ENCODE measurements at places on chromosomes 16 and 17. TPM values are rescaled to one million over a fixed set of nuclear protein-coding genes. Genes with fewer than 3 reads are reported as not detected.

DNA sequence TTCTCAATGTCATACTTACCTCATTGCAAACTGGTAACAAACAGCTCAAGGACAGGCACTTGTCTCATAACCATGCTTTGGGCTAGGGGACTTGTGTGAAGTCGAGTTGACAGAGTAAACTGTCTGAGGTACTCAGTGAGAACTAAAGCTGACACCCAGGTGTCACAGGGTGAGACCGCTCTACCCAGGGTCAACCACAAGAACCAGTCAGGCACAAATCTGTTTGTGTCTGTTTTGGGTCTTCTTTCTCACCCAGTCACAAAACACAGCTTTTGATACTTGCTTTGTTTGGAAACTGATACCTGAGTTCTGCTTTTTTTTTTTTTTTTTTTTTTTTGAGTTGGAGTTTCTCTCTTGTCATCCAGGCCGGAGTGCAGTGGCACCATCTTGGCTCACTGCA is 161.1 kb downstream of the STX8 start:
- no peak overlapping the region for H3K27ac ChIP-seq
- no peaks in the 10 kb centered on the region for H3K36me3 ChIP-seq
- H3K27me3 ChIP-seq, result no peaks in the 10 kb centered on the region
- no peaks in the 10 kb centered on the region for H3K4me1 ChIP-seq
- DNase-seq, result no peak

DNA sequence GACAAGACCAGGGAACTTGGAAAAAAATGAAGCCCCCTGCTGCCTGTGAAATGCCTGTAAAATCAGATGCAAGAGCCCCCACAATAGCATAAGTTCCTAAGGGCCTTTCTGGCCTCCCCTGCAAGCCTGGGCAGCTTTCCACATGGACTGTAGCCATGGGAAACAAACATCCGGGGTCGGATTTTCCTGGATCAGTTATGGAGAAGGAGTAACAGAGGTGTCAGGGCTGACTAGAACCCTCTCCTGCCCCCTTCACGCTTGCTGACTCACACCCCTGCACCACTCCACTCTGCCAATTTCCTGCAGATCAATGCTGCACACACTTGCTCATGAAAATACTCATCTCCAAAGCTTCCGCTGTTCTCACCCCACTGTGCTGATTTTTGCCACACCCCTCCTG is 258.6 kb downstream of the CBLN1 start:
- no peaks in the 10 kb centered on the region for H3K4me1 ChIP-seq
- H3K27ac ChIP-seq, result no peak overlapping the region
- no peaks in the 10 kb centered on the region for H3K27me3 ChIP-seq
- no peak for DNase-seq
- no peaks in the 10 kb centered on the region for H3K36me3 ChIP-seq

GRCh38 chr16:10541366-10541765 is 39.0 kb downstream of the EMP2 start:
- H3K36me3 ChIP-seq, result no peaks in the 10 kb centered on the region
- no peak overlapping the region for H3K4me3 ChIP-seq
- H3K27ac ChIP-seq, result no peak overlapping the region
- no peak for DNase-seq
- no peaks in the 10 kb centered on the region for H3K4me1 ChIP-seq

DNA sequence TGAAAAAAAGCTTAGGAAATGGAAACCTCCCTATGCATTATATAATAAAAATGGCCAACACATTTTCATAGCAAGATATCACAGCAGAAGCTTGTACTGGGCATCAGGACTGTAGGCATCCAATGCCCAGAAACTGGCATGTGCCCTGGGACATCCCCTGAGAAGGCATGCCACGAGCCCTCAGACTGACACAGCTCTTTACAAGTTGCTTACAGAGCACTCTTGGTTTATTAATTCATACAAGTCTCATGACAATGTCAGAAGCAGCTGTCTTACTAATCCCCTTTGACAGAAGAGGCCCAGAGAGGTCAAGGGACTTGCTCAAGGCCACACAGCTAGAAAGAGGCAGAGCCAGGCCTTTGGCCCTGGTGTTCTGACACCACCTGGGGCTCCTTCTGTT is 5.6 kb upstream of the CCL2 start:
- no peak overlapping the region for H3K27ac ChIP-seq
- H3K4me1 ChIP-seq, result peaks cover 26% of the 10 kb centered on the region
- no peak for DNase-seq
- H3K36me3 ChIP-seq, result no peaks in the 10 kb centered on the region
- H3K4me3 ChIP-seq, result no peak overlapping the region

DNA sequence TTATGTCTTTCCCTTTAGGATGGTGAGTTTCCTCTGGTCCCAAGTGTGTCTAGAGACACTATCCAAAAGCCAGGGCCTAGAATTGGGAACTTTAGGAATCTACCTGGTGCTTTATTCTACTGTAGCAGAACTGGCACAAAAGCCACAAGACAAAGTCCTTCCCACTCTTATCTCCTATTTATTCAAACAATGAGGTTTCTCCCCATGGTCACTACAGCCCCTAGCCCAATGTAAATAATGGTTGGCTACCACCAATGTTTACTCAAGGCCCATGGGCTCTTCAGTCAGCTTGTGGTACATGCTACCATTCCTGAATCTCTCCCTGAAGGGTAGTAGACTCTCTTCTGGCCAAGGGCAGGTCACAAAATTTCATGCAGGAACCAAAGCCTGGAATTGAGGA is 789.4 kb upstream of the KIF2B start:
- no peak overlapping the region for H3K27ac ChIP-seq
- no peak for DNase-seq
- H3K36me3 ChIP-seq, result no peaks in the 10 kb centered on the region
- H3K4me3 ChIP-seq, result no peak overlapping the region
- no peaks in the 10 kb centered on the region for H3K27me3 ChIP-seq
- no peaks in the 10 kb centered on the region for H3K4me1 ChIP-seq

DNA sequence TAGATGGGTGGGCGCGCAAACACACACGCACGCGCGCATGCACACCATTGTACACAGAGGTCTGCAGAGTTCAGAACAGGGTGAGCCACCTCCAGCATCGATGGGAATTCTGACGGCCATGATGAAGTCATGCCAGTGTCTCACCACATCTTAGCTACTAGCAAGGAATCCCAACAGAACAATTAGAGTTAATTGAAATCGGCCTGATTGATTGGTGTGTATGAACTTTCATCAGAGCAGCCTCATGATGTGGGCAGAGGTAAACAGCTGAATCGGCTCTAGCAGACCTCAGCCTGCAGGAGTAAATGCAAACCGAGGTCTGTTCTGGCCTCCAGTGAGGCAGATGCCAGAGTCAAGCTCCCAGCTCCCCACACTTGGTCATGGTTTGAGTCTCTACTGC is 200.6 kb downstream of the CBLN1 start:
- no peaks in the 10 kb centered on the region for H3K36me3 ChIP-seq
- H3K27ac ChIP-seq, result no peak overlapping the region
- no peak overlapping the region for H3K4me3 ChIP-seq
- DNase-seq, result no peak

- H3K4me3 ChIP-seq, result no peak overlapping the region
- no peak overlapping the region for H3K27ac ChIP-seq
- DNase-seq, result no peak
- no peaks in the 10 kb centered on the region for H3K36me3 ChIP-seq
Observed at GRCh38 chr17:75074532-75074931, 13.2 kb upstream of the SLC16A5 start.

GRCh38 chr16:79795556-79795955 is 195.0 kb upstream of the MAF start:
- no peak overlapping the region for H3K27ac ChIP-seq
- no peaks in the 10 kb centered on the region for H3K27me3 ChIP-seq
- no peaks in the 10 kb centered on the region for H3K4me1 ChIP-seq
- no peak overlapping the region for H3K4me3 ChIP-seq

GRCh38 chr16:56606476-56607108 is 1.8 kb upstream of the MT2A start:
- DNase-seq, result no peak
- no peaks in the 10 kb centered on the region for H3K27me3 ChIP-seq
- H3K4me3 ChIP-seq, result peak overlapping the region; percentile 4
- no peaks in the 10 kb centered on the region for H3K36me3 ChIP-seq
- peak overlapping the region; percentile 94 for H3K27ac ChIP-seq
- peaks cover 30% of the 10 kb centered on the region for H3K4me1 ChIP-seq

DNA sequence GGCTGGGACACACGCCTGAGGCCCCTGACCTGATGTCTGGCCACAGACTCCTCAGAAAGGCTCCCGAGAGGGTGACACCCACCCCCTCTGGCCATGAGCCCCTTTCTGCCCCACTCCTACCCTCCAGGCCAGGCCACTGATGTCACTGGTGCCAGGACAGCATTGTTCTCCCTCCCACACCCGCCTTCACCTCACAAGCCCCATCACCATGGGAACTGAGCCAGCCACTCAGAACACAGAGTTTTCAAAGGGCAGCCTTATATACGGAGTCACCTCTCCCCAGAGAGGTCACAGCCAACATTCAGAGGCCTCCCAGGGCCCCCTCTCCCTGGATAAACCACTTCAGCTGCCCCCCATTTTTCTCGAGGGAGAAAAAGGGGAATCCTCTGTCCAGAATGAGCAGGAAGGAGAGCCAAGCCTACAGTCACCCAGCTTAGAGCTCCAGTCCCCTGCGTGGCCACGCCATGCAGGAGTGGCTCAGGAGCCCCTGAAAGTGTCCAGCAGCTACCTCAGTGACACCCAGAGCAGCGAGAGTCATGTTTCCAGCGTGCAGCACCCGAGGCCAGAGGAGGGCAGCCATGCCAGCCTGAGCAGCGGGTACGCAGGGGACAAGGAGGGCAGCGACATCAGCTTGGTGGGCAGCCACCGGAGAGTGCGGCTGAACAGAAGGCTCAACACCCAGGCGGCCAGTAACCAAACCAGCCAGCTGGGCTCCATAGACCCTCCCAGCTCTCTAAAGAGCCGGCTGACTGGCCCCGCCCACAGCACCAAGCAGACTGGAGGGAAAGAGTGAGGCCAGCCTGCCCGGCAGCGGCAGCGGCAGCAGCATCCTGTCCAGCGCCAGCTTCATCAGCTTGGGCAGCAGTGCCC is at the start of gene C16orf82:
C16orf82 (plus strand) TSS at position 260 of the 870 bp plus-strand sequence.
- no peaks in the 10 kb centered on the region for H3K27me3 ChIP-seq
- no peak within 1 kb of the TSS for H3K27ac ChIP-seq
- peak; percentile 55 for DNase-seq

DNA sequence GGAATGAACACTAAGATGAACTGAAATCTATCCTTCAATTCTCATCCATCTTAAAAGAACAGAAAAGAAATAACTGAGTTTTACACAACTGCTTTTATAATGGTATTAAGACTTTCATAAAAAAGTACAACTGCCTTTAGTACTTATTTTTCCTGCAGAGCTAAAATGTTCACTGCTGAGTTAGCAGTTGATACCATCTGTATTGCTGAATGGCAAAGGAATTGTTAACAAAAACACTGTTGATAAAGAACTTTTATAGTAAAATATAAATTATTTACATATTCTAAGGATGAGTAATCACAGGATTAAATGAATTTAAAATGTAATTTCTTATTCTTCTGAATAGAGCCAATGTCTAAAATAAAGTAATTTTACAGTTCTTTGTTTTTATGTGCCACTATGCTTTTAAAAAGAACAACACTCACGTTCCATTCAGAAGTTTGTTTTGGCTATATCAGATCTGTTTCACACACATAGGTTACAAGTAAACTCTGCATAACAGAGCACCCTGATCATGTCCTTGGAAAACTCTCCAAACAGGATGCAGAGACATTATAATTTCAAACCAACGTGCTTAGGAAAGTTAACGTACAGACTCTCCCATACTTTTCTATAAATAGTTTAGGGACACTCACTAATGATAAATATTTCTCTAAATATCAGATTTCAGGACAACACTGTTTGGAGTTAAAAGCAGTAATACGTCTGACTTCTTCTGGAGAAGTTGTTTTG is 151.1 kb downstream of the ITFG1 start:
- no peak overlapping the region for H3K4me3 ChIP-seq
- no peaks in the 10 kb centered on the region for H3K36me3 ChIP-seq
- no peaks in the 10 kb centered on the region for H3K27me3 ChIP-seq
- DNase-seq, result no peak

DNA sequence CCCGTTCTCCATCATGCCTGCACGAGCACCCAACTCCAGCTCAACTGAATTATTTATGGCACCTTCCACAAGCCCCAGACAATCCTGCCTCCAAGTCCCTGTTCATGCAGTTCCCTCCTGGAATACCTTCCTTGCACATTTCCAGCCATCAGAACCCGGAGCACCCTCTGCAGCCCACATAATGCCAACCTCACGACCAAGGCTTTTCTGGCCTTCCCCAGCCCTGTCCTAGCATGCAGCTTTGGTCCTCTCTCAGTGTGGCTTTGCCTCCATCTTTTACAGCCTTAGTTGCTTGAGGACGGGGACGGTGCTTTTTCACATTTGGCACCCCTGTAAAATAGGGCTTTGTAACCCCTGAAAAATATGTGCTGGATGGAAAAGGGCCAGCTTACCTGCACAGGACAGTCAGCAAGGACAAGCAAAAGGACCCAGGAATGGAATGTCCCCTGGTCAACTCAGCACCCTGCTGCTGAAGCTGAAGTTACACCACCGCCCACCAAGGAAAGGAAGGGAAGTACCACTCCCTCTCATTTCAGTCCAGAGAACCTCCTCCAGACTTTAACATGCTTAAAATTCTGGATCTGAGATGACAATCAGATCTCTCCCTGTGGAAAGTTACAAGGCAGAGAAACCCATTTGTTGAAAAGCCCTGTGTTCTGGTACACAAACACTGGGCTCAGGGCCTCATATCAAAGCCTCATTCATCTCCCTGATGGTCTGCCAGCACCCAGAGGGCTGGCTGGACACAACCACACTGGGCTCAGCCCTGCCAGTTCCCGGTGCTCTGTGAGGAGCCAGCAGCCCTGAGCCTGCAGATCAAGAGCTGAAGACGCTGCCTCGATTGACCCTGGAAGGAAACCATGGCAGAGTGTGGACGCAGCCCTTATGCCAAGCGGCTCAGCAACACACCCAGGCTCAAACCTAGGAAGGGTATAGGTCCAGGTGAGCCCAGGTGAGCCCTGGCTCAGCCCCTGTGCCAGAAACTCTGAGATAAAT is 2.9 kb downstream of the SLC39A11 start:
- H3K4me1 ChIP-seq, result no peaks in the 10 kb centered on the region
- H3K36me3 ChIP-seq, result no peaks in the 10 kb centered on the region
- H3K27ac ChIP-seq, result no peak overlapping the region
- H3K4me3 ChIP-seq, result no peak overlapping the region

The KRT36 gene
- not detected for total RNA-seq

The MT1M gene
- total RNA-seq, result 27.9 TPM

The COPZ2 gene
- total RNA-seq, result 24.9 TPM

The TBC1D3H gene
- total RNA-seq, result not detected

The CD300A gene
- total RNA-seq, result 8.2 TPM

The ABHD15 gene
- total RNA-seq, result 9.8 TPM
